ENCODE measurements at places on chromosomes 3 and 15.

DNA sequence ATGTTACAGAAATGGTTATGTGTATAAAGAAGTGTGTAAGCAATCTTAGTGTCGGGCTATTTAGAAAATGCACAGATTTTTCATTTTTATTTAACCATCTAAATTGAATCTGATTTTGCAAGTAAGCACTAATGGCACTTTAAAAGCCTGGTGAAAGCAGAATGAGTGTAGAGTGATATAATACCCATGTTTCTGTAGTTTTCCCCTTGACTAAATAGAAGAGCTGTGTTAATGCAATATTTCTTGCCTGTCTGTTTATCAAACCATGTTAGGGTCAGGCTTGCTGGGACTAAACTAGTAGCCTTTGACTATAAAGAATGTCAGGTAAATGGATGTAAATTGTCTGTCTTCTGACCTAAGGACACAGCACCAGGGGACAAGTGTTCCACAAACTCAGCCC lies 714.0 kb downstream of the CADM2 start:
- no peak for DNase-seq

DNA sequence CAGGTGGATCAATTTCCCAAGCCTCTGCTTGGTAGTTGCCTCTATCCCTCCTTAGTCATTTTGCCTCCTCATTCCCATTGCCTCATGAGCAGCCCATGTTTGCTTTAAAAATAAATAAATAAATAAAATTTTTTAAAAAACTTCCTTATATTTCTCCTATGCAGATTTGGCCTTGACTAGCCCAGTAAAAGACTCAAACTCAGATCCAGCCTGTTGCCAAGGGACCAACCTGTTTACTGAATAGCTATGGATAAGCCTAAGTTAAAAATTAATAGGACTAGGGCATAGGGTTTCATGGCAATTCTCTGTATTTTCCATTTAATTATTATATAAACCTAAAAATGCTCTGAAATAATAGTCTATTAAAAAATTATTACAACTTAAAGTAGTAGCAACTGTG lies 384.4 kb downstream of the RSL24D1 start:
- no peak for DNase-seq

- peak; percentile 44 for DNase-seq
Measured at GRCh38 chr3:177196008-177196455, 1.2 kb downstream of the TBL1XR1 start.

- DNase-seq: no peak
Measured at GRCh38 chr3:194587438-194587931, 45.7 kb downstream of the TMEM44 start.

GRCh38 chr15:26691249-26691648 lies 81.6 kb downstream of the GABRB3 start:
- DNase-seq: no peak

GRCh38 chr3:59775106-59775505 lies 725.3 kb upstream of the CFAP20DC start:
- DNase-seq: no peak

GRCh38 chr15:81292523-81293001 lies 31.4 kb downstream of the STARD5 start:
- DNase-seq: peak; percentile 69

GRCh38 chr15:79035111-79035601 lies 55.4 kb downstream of the RASGRF1 start:
- peak; percentile 67 for DNase-seq

DNA sequence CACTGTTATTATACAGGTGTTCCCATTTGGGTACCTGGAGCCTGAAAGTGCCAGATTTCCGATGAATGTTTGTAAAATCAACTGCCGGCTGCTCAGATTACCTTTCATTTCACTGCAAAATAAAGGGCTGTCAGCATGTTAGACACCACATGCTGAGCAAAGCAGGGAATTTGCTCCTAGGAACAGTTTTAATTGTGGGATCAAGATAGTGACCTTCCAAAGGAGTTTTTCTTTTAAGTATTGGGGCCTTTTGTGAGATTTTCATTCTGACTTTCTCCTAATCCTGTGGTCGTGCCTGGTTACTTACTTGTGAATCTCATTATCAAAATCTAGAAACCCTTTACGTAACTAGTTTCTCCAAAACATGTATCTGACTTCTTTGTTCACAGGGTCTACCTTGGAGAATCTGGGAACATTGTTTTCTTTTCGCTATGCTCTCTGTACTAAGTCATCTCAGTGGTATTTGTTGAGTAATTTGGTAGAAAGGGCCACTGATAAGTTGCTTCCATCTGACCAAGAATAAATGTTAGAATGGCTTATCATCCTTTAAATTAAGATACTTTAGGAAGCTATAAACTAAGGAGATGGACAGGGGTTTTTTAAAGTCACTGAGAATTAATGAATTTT lies 40.8 kb upstream of the LRTM1 start:
- no peak for DNase-seq

- DNase-seq: no peak
Measured at GRCh38 chr15:63028442-63029110, 14.0 kb upstream of the TPM1 start.

GRCh38 chr3:166809520-166809919 lies 570.6 kb downstream of the ZBBX start:
- DNase-seq: no peak

- DNase-seq: no peak
Measured at GRCh38 chr3:197421021-197421420, 122.6 kb upstream of the DLG1 start.

DNA sequence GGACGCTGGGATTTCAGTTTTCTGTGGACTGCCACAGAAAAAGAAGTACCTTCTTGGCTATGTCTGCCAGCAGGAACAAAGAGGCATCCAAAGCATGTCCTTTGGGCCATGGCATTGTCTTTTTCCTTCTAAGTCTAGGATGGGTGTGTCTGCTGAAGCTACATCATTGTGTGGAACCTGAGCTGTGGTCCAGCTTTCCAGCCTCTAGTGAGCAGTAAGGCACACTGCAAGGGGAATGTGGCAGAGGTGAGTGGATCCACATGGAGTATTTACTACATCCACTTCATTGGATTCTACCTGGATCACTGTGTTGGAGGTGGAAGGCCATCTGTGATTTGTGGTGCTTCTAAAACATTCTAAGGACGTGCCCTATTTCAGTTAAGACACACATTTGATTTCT lies 23.7 kb downstream of the CMTM8 start:
- no peak for DNase-seq

DNA sequence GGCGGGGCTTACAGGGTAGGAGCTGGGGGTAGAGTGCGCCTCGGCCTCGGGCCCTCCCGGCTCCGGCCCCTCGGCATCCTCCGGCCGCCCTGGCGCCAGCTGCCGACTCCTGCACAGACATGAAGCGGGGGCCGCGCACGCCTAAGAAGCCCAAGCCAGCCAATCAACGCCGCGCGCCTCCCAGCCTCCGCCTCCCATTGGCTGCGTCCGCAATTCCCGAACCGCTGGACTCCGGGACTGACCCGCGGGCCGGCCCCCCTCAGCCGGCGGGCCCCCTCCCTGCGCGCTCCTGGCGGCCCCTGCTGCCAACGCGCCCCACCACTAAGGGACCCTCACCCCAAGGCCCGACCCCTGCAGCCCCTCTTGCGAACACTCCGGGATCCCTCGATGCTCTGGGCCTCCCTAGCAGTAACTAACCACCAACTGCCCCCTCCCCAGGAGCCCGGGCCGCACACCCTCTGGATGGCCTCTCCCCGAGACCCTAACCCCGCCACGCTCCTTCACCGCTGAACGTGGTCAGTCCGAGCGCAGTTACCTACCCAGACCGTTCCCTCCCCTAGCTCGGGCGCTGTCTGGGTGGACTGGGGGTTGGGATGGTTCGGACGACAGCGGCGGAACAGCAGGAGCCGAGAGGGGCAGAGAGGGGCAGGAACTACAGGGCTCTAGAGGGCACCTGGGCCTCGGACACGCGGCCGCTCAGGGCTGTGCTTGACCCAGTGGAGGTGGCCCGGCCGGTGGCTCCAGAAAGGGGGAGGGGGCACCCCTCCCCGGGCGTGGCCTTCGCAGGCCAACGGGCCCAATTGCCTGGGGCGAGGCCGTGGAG lies 5.0 kb downstream of the GATA2 start:
- DNase-seq: peak; percentile 79

Data from GM13976 (cell line).